ENCODE measurements at places on chromosomes 13 and 19.

GRCh38 chr19:48603449-48603848, 3.1 kb upstream of the SPACA4 start:
- no peak for DNase-seq

DNA sequence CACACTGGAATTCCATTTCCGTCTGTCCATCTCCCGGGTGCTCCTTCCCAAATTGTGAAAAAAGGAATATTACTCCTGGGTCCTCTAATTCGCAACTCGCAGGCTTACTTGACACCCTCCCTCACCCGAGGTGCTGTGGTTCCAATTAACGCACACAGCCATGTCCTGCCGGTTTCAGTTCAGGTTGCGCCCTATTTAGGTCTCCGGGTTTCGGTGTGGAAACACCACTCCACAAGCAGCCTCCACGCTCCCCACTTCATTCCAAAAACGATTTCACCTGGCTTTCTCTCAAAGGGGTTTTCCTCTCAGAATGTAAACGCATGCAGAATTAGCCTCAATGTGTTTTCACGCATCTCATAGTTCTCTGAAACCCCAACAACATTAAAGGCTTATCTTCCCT, 37.9 kb downstream of the NAXD start:
- DNase-seq, result no peak

- DNase-seq, result no peak
Observed at GRCh38 chr13:44484562-44485138, 91.5 kb downstream of the TSC22D1 start.

DNA sequence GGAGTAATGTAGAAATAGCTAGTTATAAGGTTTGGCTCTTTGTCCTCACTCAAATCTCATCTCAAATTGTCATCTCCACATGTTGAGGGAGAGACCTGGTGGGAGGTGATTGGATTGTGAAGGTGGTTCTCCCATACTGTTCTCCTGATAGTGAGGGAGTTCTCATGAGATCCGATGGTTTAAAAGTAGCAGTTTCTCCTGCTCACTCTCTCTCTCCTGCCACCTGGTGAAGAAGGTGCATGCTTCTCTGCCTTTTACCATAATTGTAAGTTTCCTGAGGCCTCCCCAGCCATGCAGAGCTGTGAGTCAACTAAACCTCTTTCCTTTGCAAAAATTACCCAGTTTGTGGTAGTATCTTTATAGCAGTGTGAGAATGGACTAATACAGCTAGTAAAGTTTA, 849.4 kb downstream of the DACH1 start:
- DNase-seq, result no peak

DNA sequence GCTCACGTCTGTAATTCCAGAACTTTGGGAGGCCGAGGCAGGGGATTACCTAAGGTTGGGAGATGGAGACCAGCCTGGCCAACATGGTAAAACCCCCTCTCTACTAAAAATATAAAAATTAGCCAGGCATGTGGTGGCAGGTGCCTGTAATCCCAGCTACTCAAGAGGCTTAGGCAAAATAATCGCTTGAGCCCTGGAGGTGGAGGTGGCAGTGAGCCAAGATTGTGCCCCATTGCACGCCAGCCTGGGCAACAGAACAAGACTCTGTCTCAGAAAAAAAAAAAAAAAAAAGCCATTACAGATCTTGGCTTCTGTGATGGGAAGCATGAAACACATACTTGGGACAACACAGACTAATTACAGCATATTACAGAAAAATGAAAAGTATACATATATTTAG, 1404.5 kb upstream of the SPRY2 start:
- DNase-seq, result no peak

DNA sequence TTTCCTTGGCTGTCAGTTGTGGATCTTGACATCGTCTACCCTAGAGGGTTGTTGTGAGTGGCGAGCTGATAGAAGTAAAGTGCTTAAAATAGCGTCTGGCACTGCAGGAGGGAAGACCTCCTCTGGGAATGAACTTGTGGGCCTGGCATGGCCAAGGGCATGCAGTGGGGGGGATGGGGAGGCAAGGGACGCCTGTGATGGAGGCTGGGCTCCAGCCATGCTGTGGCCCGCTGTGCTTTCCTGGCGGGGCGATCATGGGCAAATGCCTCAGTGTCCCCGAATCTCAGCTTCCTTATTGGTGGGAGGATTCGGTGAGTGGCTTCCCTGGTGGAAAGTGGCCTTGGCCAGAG, 10.7 kb downstream of the CARM1 start:
- DNase-seq, result no peak

GRCh38 chr19:35112995-35113688, 2.5 kb upstream of the FXYD3 start:
- DNase-seq, result no peak

DNA sequence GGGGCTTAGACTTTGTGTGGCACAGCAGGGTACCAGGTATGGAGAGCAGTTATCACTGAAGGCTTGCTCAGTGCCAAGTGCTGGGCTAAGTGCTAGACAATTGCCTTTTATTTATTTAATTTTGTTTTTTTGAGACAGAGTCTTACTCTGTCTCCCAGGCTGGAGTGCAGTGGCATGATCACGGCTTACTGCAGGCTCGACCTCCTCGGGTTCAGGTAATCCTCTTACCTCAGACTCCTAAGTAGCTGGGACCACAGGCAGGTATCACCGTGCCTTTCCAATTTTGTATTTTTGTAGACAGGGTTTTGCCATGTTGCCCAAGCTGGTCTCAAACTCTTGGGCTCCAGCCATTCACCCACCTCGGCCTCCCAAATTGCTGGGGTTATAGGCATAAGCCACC, 256.9 kb downstream of the ZNF536 start:
- no peak for DNase-seq

- no peak for DNase-seq
Observed at GRCh38 chr13:32752997-32753606, 166.8 kb downstream of the PDS5B start.
